ENCODE measurements at places on chromosomes 12 and 14. TPM values are rescaled to one million over a fixed set of nuclear protein-coding genes. Genes with fewer than 3 reads are reported as not detected.

Gene KLHL33
- total RNA-seq = 0.42 TPM

Gene GPR132
- total RNA-seq = 2.3 TPM

Gene TAS2R13
- 3.1 TPM for total RNA-seq

Gene LRTM2
- total RNA-seq = not detected

Gene FSCB
- not detected for total RNA-seq

Gene NFE2
- total RNA-seq = not detected

Gene TRHDE
- 3.5 TPM for total RNA-seq

Gene KRT72
- not detected for total RNA-seq

Gene TAS2R43
- 6.3 TPM for total RNA-seq

Gene PDE3A
- 110 TPM for total RNA-seq

Gene IKZF4
- 7.6 TPM for total RNA-seq

Gene SLCO1A2
- total RNA-seq = not detected

Gene SERPINA12
- not detected for total RNA-seq

Gene TMEM233
- total RNA-seq = not detected

Gene GUCY2C
- not detected for total RNA-seq

Gene NUP107
- total RNA-seq = 28.0 TPM

Measured in thoracic aorta (tissue), 2 donors.